Lower lobe of right lung (tissue), 2 donors: ENCODE measurements at places on chromosomes 16 and 17.

DNA sequence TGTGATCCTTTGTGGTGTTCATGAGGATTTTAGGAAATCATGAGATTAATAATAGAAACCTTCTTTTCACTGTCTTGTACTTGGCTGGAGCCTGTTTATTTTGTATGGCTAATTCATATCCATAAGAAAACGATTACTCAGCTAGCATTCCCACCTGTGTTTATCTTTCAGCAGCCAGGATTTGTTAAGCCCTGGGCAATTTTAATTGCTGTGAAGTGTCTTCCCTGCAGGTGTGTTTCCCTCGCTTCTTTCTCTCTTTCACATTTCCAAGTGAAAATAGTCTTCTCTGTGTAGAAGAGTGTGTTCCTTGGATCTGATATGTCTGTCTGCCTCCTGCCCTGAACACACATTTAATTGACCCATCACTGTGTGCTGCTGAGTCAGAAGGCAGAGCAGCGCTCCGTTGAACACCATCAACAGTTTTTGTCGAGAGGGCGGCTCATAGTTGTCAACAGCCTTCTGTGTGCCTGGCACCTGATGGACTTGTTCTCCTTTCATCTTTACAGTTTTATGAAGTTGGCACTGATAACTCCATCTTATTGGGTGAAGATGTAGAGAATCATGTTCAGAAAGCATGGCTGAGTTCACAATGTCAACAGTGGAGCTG is 83.2 kb downstream of the SPECC1 start:
- DNase-seq, result no peak

- no peak for DNase-seq
These were observed 43.1 kb downstream of the HLF start for GRCh38 chr17:55307879-55308278.

GRCh38 chr17:56577190-56577842 is 16.2 kb upstream of the NOG start:
- no peak for DNase-seq

DNA sequence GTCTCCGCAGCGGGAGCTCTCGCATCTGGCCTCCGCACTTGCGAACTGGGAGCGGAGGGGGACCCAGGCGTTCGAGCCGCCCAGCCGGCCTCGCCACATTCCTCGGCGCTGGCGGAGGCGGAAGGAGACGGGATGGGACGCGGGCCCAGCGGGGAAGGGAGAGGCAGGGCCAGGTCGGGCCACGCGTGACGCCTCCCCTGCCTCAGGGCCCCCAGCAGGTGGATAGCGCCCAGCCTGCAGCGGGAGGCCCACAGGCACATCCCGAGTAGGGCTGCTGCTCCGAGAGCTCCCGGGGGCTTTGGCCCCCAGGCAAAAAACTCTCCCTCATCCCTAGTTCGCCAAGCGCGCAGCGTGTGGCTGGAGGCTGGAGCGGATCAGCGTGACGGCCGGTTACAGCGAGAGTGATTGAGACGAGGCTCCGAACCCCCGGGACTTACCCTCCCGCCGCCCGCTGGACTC is 800 bp downstream of the PLEKHH3 start:
- peak; percentile 82 for DNase-seq

DNA sequence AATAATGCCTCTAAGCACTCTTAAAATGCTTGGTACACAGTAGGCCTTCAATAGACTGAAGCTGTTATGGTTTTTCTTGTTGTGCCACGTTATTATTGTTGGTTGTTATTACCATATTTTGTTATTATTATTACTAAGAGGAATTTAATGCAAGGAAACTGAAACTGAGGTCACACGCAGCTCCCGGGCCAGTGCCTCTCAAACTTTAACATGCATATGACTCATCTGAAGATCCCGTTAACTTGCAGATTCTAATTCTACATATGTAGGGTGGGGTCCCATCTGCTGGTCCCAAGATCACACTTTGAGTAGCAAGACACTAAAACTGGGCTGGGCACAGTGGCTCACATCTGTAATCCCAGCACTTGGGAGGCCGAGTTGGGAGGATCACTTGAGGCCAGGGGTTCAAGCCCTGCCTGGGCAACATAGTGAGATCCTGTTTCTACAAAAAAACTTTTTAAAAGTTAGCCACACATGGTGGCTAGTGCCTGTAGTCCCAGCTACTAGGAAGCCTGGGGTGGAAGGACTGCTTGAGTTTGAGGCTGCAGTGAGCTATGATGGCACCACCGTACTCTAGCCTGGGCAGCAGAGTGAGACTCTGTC is 888 bp downstream of the ACSM5 start:
- no peak for DNase-seq

DNA sequence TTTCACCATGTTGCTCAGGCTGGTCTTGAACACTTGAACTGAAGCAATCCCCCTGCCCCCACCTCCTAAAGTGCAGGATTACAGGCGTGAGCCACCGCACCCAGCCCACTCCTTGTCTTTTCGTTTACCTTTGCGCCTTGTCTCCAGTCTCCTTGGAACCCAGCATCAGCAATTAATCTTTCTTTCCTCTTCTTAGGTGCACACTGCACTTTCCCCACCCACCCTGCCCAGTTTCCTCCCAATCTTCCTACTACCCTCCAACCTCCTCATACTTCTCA is 1.5 kb upstream of the CLDN7 start:
- DNase-seq, result no peak

- DNase-seq, result no peak
These were observed 68.4 kb upstream of the ELAC2 start for GRCh38 chr17:13086142-13086769.
